Activated CD4-positive, alpha-beta T cell treated with anti-CD3 and anti-CD28 coated beads, Interleukin-2, amount 50 U/mL, for 4 hours (primary cell): ENCODE measurements at places on chromosomes 2 and 18.

- no peak for DNase-seq
Measured at GRCh38 chr2:109000738-109001137, 11.7 kb upstream of the EDAR start.

DNA sequence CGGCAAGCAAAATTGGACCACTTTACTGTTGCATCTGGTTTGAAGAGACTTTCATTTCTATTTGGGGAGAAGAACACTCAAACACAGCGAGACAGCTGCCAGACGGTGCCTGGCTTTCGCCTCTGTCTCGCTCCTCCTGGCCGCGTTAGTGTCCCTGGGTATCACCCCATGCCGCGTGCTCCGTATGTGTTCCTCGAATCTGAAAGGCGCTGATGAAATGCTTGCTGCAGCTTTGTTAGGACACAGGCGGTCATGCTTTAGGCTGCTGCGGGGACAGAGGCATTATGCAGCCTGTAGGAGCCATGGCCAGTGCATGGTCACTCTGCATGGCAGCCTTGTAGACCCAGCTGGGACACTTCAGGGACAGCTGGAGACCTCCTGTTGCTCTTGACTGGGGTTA lies 53.9 kb downstream of the LDLRAD4 start:
- DNase-seq = no peak

DNA sequence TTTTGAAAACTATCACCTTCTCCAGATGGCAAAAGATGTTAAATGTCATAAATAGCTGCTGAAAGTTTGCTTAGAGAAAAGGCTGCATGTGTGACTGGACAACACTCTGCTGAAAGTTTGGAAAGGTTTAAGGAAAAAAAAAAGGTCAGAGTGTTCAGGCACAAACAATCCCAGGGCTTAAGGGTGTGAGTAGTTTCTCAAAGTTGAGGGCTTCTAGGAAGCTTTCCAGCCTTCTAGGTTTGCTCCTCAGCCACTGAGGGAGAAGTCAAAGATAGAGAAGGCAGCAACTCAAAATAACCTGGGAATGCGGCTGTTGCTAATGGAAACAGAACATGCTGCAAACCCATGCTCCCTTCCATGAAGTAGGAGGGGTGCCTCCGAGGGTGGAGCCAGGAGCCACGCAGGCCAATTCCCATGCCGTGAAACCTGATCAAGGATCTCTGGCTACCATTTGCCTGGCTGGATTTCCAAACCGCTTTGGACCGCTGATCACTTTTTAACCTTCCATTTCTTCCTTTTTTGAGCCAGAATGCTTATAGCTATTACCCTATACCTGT lies 88.0 kb downstream of the TEX51 start:
- no peak for DNase-seq

DNA sequence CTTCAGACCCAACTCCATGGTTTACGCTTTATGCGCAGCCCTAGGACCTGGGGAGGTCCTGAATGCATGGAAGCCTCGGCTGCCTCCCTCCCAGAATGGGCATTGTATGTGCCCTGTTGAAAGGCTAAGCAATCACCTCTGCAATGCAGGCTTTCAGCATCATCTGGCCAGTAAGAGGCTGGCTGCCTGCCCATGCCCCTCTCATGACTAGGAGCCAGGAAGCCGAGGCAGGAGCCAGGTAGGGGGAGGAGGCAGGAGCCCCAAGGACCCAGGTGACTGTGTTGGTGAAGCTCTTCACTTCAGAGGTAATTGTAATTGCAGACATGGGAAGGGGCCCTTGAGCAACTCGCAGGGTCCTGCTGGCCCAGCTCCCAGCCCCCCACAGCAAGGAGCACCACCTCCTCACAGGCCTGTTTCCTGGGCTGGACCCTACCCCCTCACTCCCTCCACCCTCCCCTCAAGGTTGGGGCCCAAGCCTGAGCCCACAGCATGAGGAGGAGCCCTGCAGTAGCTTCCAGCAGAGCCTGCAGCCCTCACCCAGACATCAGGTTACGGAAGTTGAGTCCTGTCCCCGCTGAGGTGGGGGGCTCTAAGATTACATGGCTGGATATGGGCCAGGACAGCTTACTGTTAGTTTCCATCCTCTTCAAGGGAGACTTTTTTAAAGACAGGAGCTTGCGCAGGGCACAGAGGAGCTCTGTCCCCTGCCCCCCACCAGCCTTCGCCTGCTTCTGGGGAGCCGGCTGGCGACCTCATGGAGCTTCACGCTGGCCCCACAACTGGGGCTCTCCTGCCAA lies 21.9 kb downstream of the CRACDL start:
- no peak for DNase-seq

GRCh38 chr2:160610041-160610440 lies 116.4 kb upstream of the RBMS1 start:
- DNase-seq = no peak

DNA sequence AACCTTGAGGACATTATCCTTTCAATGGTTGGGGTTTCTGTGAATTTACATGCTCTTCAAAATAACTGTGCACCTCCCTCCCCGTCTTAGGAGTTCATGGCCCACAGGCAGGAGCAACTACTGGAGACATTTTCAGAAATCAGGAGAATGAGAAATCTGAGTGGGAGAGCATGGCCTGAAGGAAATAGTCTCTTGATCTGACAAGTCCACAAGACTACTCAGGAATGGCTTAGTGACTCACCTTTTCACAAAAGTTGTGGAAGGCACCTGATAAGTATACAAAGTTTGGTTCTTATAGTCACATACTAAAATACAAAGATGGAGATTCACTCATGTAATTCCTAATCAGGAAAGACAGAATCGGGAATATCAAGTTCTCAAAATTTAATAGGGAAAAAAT lies 83.6 kb upstream of the NCKAP5 start:
- DNase-seq = no peak

GRCh38 chr2:230990899-230991150 lies 5.1 kb upstream of the SPATA3 start:
- DNase-seq = no peak

- DNase-seq = no peak
Measured at GRCh38 chr2:60526623-60527022, 26.8 kb downstream of the BCL11A start.

- no peak for DNase-seq
Measured at GRCh38 chr18:6203791-6204190, 210.9 kb downstream of the L3MBTL4 start.

- no peak for DNase-seq
Measured at GRCh38 chr2:229133155-229133772, 137.8 kb downstream of the PID1 start.

DNA sequence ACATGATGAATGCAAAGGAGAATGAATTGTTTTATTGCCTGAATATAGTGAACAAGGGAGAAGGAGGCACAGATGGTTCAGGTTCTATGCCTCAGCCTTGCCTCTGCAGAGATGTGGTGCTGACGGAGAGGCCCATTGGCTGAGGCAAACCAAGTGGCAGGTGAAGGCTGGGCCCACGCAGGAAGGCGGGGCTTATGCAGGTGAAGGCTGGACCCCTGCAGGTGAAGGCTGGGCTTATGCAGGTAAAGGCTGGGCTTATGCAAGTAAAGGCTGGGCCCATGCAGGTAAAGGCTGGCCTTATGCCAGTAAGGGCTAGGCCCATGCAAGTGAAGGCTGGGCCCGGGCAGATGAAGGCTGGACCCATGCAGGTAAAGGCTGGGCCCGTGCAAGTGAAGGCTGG lies 414.7 kb downstream of the LRATD1 start:
- DNase-seq = no peak

DNA sequence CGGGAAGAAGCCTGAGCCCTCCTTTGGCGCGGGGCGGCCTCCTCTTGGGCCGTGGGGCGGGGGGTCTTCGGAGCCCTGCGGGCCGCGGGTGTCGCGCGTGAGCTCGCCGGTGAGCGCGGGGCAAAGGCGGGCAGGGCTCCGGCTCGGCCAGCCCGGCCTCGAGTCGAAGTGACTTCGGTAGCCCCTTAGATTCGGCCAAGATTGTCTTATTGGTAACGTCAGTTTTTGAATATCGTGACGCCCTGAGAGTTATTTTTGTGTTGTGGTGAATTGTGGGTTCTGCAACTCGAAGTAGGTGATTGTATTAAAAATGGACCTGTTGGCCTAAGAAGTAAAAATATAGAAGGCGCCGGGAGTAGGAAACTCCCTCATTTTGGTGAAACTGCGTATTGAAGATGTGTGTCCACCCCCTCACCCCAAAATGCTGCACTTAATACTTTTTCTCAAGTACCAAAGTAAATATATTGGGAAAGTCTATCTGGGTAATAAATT lies 669 bp downstream of the MARCHF7 start:
- no peak for DNase-seq

GRCh38 chr2:108293850-108294249 lies 5.2 kb downstream of the SULT1C2 start:
- DNase-seq = no peak

DNA sequence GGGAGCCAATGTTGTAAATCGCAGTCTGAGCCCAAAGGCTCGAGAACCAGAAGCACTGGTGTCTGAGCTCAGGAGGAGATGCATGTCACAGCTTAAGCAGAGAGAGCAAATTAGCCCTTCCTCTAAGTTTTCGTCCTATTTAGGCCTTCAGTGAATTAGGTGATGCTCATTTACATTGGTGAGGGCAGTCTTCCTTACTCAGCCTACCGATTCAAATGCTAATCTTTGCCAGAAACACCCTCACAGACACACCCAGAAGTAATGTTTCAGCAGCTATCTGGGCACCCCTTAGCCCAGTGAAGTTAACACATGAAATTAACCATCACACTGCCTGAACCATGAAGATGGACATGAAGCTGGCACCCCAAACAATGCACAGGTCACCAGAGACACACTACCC lies 385.1 kb downstream of the STK39 start:
- DNase-seq = no peak

GRCh38 chr2:11368059-11368572 lies 23.7 kb upstream of the ROCK2 start:
- no peak for DNase-seq

DNA sequence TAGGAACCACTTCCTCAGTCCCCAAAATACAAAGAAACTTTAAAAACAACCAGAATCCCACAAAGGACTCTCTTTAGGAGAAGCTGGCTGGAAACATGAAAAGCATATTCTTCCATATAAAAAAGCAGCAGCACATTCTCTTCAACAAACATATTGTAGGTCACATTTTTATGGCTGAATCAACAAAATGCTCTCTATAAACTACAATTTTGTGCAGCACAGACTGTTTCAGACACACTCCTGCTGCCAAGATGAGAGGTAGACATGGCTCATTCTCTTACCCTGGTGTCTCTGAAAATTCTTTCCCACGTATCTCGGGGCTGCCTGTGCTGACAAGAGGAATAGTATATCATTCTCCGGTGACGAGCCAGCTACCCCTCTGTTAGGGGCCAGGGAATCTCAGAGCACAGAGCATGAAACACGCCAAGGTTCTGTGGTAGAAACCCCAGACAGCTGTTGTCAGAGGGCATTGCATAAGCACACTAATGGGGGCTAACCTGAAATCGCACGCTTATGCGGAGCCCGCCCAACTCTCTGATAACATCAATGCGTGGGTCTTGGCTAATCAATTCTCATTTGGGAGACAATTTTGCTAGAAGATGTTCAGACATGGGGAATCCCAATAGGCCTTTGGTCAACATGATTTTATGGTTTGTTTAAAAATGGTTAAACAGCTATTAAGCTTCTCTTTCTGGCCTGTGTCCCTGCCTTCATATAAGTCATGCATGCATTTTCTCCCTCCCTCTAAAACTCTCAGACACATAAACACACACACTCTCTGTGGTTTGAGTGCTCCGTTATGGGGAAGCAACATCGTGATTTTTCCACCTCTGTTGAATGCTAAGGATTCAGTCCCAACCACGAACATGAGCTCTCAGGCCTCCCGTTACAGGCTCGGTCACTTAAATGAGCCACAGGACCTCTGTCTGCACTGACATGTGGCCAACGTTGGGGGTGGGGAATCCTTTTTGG lies 177.5 kb downstream of the INO80D start:
- no peak for DNase-seq

GRCh38 chr18:70998490-70998889 lies 709.6 kb downstream of the SOCS6 start:
- no peak for DNase-seq

DNA sequence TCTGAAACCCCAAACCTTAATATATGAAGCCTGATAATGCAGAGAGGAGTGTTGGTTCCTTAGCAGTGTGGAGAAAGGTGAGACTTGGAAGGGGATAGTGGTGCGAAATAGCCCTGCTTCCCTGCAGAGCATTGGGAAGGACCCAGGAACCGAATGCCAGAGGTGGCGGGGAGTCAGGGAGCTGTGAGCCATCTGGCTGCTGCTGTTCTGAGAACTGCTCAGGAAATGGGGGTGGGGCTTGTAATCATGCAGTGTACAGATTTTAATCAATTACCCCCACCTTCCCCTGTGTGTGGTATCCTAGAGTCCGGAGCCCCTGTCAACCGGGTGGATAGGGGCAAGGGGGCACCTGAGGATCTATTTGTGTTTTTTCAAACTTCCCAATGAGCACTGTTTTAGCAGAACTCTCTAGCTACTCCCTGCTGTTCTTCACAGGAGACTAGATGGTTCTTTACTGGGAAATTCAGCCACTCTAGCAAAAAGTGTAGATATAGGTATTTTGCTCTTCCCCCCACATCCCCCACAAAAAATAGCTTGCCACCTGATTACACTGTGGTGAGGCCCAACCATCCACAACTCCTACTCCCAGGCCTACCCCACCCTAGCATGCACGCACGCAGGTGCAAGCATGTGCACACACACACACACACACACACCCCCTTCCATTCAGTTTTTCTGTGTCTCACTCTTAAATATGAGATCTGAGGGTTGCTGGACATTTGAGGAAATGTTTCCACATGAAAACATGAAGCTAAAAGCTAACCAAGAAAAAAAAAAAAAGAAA lies 30.1 kb upstream of the MBOAT2 start:
- DNase-seq = no peak

GRCh38 chr18:69128978-69129377 lies 271.7 kb upstream of the DOK6 start:
- DNase-seq = no peak

DNA sequence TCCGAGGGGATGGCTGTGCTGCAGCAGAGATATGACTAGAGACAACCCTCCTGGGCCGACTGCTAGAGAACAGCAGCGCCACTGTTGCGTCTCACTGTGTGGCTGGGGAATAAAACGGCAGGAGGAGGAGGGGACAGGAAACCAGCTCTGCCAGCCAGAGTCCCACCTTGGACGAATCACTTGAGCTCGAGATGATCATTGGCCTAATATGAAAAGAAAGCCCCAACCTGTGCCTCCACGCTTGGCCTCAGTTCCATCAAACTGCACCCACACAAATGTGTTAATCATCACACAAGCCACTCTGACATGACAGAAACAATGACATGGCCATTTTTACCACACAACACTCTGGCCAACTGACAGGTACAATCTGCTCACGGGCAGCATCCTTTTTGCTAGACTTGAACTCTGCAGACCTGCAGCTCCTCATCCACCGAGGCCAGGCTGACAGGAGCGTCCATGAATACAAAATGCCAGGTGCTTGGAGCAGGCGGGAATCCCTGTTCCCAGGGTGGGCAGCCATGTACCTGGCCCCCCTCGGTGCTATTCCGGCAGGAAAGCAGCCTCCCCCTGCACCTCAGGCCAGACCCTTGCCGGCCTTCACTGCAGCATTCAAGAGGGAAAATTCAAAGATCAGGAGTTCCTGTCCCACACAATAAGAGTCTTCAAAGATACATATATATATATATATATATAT lies 52.3 kb downstream of the PARD6G start:
- no peak for DNase-seq
